ENCODE measurements at places on chromosomes 1 and 21.

GRCh38 chr1:21295002-21295401, 4.7 kb upstream of the ECE1 start:
- DNase-seq, result no peak

DNA sequence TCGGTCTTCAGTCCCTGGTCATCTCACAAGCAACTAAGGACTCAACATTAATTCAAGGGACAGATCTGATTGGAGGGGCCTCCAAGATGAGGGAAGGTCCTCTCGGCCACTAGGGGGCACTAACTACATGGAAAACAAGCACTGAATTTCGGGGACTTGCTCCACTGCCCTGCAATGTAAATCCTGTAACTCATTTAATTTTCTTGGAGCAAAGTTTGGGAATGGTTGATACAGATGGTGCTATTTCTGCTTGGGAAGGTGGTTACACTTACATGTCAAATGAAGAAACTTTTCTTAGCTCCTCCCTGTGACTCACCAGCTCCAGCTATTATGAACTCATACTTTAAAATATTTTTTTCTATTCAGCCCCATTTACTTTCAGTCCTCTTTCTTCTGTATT, 97.4 kb upstream of the KCNJ15 start:
- DNase-seq, result no peak

DNA sequence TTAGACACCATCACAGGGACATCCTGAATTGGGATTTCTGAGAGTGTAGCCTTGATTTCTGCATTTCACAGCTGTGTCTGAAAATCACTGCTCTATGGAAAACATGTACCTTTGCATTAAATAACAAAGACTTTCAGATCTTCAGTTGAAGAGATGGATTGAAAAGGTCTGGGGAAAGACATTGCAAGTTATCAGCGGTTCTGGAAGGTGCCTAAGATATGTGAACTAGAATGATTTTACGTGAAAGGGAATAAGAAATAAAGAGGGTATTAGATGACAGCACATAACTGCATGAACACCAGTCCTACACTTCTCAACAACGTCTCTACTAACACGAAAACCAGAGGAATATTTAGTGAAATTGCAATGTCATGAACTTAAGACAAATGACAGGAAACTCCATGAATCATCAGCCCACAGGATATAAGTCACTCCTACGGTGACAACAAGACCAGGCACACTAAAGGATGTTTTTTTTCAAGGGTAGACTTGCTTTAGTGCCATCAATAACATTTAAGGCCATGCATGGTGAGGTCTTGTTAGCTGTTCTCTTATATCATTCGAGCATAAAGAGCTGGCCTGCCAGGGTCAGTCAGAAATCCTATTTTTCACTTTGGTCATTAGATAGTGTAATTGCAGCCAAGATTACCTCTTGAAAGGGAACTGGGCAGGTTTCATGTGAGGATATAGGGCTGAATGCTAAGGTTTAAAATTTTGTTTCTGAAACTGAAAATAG, 283.1 kb downstream of the GRIK1 start:
- no peak for DNase-seq

GRCh38 chr21:30168086-30168485, 1.5 kb upstream of the CLDN17 start:
- DNase-seq, result no peak

DNA sequence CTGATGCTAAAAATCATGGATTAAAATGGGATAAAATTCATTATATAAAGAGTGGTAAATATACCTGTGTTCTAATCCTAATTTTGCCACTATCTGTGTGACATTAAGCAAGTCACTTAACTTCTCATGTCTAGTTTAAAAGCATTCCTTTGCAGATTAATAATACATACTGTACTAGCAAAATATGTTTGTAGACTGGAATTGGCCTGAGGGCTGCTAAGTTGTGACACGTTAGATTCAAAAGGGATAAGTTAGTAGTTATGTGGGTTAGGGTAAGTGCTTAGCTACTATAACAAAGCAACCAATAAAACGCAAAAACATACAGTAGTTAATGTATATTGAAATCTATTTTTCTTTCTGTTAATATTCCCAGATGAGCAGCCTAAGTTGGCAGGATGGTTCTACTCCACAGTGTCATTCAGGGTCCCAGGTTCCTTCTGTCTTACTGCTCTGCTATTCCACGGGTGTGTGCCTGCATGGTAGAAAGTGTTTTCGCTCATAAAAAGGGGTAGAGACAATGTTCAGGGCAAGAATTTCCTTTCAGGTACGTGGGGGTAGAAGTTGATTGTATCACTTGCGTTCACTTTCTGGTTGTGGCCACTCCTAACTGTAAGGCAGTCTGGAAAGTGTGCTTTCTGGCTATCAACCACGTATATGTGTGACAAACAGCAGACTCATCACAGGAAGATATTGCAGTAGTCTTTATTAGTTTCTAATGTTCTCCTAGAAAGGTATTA, 239.8 kb downstream of the NFIA start:
- DNase-seq, result no peak

DNA sequence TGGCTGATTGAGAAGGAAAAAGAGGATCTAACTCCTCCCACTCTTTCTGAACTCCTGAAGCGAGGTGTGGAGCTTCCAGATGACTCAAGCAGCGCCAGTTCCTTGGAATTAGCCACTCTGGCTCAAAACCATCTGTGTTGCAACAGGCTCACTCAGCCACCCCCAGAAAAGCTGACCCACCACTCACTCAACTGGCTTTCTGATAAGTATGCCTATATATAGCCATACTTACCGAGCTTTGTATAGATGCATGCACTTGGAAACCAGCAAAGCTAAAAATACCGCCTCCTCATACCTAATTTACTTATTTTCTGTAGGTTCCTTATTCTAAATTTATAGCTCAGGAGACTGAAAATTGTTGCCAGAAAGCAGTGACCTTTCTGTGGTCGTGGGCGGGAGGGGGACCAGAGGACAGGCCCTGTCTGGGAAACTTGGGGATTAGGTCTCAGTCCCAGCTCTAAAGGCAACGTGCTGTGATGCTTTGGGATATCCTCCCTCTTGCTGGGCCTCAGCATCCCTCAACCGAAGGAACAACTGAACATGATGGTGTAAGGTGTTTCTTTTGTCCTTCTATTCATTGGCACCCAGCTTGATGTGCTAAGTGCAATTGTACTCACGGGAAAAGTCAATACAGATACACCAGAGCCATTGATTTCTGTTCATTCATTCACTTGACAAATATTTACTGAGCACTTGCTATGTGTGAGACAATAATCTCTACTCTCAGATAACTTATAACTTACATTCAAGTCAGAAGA, 65.7 kb downstream of the NENF start:
- no peak for DNase-seq

DNA sequence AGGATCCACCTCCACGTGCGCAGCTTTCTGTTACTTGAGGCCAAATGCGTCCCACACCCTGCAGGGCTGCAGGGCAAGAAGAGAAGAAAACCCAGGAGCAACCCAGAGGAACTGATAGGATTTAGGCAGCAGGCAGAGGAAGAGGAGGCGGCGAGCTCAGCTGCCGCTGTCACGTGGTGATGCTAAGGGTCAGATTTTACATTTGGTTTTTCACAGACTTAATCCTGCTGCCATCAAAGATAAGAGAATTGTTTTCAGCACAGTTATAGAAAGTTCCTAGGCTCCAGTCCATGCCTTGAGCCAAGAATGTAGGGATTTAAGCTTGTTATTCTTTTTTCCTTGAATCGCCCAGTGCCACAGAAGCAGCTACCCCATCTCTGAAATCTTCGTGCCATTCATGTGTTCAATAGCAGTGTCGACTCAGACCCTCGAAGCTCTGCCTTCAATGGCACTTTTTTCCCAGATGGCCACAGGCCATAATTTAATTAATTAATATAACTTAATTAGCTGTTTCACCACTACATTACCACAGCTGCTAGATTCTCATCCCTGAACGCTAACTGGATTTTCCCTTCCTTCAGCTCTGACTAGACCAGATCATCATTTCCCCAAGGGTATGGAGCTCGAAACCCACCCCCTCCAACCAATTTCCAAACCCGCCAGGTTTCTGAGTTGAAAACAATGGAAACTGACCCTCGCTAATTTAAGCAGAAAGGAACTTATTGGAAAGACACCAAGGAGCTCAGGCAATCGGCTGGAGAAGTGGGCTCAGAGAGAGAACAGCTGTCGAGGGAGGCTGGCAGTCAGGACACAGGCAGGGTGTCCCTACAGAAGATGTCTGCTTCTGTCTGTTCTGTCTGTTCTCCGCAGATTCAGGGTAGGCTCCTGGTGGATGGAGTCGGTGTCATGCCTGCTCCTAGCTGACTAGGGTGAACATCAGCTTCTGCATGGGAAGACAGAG, 36.2 kb downstream of the LDLRAP1 start:
- DNase-seq, result no peak

DNA sequence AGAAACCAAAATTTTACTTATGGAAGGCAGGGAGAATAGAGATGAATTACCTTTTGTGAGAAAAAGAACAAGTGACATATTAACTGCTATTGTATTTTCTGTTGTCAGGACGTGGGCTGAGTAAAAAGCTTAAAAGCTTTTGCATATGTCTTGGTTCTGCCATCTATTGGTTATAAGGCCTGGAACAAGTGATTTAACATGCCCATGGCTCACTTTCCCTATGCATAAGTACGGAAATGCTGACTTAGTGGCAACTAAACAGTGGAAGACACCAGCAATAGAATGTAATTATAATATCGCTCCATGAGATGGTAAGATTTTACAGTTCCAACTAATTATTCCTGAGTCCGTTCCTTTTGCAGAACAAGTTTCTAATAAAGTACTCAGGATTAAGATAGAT, 6.7 kb upstream of the CTSS start:
- DNase-seq, result no peak

GRCh38 chr1:150256554-150257341, 826 bp upstream of the CA14 start:
- DNase-seq, result no peak

DNA sequence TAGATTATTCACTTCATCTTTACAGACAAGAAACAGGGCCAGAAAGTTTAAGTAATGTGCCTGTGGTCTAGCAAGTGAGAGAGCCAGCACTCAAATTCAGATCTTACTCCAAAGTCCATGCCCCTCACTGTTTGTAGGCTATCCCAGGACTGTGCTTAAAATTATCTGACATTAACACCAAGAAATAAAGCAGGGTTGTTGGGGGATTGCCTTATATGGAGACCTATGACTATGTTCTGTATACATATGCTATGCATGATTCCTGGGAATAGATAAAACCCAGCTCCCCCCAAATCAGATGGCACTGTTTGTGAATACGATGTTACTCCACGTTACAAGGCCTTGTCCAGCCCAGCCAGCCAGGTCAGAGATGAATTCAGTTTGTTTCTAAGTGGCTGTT, 131.6 kb upstream of the HOOK1 start:
- DNase-seq, result no peak

DNA sequence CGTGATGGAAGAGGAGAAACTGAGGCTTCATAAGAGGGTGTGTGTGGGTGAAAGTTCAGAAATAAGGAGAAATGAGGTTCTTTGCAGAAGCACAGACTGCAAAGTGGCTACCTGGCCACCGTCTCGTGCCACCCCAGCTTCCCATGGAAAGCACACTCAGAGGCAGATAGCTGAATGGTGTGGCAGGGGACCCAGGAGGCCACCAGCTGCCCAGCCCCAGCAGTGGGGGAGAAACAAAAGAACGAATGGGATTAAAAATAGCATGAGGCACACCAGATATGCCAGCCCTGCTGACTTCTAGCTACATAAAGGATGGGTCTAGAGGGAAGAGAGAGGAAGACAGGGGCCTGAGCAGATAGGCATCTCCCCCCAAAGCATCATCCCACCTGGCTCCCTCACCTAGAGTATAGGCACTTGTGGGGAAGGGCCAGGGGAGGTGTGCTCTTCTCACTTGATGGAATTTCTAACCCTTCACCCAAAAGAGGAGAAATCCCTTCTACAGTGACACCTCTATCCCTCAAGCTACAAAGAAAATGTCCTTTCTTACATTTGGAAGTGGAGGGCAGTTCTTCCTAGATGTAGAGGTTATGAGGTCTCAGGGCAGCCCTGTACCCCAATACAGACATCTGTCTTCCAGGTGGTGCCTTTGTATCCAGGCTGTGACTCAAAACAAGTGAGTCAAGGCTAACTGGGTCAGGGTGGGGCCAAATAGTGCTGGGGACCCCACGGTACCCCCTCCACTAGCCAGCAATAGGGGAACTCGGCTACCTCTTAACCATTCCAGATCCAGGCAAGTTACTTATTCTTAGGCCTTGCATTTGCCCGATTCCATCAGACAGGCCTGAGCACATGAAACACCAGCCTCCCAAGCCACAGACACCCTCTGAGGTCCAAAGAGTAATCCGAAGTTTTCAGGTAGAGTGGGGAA, 3.5 kb downstream of the HDGF start:
- no peak for DNase-seq

GRCh38 chr1:39091845-39092645, 65.9 kb downstream of the NDUFS5 start:
- DNase-seq, result no peak

DNA sequence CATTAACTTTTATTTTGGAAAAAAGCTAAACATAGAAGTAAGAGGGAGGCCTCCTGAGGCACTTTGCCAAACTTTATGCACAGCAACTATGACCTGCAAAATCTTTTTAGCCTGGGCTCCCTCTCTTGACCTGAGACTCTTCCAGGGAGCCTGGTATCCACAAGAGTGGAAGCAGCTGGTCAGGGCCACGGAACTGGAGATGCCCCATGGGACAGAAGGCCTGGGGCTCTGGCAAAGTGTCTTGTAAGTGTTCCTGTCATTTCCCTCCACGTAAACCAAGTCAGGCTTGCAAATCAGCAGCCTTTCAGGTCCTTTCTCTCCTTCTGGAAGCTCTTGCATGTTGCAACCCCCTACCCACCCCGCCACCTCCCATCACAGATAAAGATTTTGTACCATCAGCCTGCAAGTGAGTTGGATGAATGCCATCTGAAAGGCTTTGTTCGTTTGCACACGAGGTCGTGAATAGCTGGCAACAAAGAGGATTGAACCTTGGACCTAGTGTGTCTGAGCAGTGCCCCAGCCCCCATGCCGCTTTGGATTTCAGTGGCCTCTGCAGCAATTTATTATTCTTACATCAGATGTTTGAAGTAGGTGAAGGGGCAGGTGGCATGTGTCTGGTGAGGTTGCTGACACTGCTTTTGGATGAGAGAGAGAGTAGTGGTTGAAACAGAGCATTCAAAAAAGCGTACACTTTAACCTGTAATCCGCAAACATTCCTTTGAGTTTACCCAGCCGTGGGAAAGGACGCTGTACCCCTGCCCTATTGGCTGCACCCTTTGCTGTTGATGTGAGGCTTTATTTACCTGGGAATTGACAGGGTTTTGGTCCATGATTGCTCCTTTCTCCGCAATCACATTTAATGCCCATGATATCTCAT, 91.6 kb downstream of the GALNT2 start:
- DNase-seq, result no peak

DNA sequence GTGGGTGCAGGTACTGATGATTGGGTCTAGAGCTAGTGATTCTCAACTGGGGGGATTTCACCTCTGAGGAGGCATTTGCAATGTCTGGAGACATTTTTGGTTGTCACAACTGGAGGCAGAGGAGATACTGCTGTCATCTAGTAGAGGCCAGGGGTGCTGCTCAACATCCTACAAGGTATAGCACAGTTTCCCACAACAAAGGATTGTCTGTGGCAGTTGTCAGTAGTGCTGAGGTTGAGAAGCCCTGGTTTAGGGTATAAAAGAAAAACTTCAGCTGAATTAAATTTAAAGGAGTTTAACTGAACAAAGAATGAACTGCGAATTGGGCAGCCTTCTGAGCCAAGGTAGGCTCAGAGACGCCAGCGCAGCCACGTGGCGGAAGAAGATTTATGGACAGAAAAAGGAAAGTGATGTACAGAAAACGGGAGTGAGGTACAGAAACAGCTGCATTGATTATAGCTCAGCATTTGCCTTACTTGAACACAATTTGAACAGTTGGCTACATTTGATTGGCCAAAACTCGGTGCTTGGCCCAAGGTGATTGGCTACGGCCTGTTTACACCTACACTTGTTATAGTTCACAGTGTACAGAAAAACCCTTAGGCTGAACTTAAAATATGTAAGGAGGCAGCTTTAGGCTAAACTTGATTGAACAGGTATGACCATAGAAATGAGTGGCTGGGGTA, 40.4 kb downstream of the MPZL1 start:
- DNase-seq, result no peak

Data from stimulated activated CD8-positive, alpha-beta memory T cell treated with anti-CD3 and anti-CD28 coated beads, Interleukin-7, amount 100 ng/mL, for 48 hours (primary cell).